ENCODE measurements at places on chromosomes 11 and 22.

GRCh38 chr22:37904572-37905533, 1.2 kb upstream of the MICALL1 start:
- no peak for DNase-seq

DNA sequence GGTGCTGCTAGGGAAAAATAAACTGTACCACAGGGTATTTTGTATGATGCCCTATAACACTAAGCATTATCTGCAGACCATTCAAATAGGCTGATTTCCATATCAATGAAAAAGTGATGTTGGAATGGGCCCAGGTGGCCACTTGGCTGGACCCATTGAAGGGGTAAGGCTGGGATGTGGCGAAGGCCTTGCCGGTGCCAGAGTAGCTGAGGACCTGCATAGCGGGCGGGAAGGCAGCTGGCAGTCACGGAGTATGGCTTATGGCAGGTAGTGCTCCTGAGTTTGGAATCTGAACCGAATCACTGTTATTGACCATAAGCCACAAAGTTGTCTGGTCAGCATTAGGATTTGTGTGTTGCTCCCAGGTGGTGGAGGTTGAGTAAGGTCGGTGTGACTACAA, 131.0 kb downstream of the MICAL2 start:
- DNase-seq: no peak

- no peak for DNase-seq
Observed at GRCh38 chr22:40302149-40302548, 44.2 kb upstream of the ADSL start.

- DNase-seq: no peak
Observed at GRCh38 chr11:120816711-120817110, 207.2 kb upstream of the TBCEL start.

DNA sequence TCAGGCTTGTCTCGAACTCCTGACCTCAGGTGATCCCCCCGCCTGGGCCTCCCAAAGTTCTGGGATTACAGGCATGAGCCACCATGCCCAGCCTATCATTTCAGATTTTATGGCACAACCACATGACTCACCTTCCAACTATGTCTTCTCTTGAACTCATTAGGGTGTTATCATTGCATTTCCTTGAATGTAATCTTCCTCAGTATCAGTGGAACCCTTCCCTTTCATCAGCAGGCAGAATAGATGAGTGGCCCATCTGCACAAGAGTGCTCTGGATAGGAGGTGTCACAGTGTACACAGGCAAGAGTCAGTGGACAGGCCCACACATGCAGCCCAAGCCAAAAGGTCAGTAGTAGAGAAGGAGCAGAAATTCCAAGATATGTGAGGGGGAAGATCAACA, 29.1 kb upstream of the AQP11 start:
- no peak for DNase-seq

- no peak for DNase-seq
Observed at GRCh38 chr11:113729456-113729855, 23.3 kb upstream of the TMPRSS5 start.

Measured in activated T-helper 2 cell treated with anti-CD3 and anti-CD28 coated beads, Interferon-gamma antibody, Interleukin-2, Interleukin-4, amounts not matched to agents 10 μg/mL and 5 μg/mL and 100 μg/mL, durations not matched to agents 14 hours and 24 hours and 36 hours (primary cell).